ENCODE measurements at places on chromosomes 11 and 22.

DNA sequence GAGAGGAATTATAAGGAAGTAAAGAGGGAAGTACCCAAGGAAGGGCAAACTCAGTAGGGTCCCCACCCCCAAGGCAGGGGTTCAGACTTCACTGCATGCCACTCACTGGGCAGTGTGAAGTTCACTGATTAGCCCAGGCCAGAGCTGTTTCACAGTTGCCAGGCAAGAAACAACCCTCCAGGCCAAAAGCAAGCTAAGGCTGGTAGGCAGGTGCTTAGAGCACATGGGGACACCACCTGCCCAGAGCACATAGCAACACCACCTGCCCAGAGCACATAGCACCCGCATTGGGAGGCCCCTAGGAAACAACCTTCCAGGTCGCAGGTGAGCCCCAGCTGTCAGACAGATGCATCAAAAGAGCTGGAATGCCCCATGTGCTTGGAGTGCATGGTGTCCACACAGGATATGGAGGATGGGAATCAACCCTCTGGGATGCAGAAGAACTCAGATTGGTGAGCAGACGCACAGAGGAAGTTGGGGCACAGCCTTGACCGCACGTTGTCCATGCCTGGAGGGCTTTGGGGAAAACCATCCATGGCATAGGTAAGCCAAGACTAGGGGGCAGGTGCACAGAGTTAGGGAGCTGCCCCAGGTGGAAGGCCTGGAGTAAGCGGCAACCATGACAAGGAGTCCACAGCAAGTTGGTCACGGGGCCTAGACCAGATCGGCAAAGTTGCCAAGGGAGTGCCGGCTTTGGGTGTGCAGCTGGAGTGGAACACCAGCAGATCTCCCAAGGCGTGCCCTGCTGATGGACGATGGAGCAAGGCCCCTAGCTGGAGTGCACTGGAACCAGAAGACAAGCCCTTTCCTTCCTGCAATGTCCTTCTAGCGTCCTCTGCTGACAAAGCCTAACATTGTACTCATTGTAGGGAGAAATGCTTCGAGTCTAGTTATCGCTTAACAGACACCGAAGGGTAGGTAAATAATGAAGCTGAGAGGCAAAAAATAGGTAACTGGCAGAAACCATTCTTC, 7.8 kb upstream of the TMEM216 start:
- no peak for DNase-seq

DNA sequence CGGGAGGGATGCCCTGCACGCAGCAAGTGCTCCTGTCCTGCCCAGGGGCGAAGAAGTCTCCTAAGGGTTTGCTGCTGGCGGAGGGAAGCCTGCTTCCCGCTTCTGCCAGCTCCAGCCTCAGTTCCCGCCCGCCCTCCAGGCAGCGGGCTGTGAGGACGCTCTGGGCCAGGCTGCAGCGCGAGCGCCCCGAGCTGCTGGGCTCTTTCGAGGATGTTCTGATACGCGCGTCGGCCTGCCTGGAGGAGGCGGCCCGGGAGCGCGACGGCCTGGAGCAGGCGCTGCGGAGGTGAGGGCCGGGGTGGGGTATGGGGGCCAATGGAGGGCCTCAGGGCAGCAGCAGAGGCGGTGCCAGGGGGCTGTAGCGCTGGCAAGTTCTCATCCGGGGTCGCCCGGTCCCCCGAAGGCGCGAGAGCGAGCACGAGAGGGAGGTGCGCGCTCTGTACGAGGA, 2.2 kb downstream of the CRACR2B start:
- no peak for DNase-seq

DNA sequence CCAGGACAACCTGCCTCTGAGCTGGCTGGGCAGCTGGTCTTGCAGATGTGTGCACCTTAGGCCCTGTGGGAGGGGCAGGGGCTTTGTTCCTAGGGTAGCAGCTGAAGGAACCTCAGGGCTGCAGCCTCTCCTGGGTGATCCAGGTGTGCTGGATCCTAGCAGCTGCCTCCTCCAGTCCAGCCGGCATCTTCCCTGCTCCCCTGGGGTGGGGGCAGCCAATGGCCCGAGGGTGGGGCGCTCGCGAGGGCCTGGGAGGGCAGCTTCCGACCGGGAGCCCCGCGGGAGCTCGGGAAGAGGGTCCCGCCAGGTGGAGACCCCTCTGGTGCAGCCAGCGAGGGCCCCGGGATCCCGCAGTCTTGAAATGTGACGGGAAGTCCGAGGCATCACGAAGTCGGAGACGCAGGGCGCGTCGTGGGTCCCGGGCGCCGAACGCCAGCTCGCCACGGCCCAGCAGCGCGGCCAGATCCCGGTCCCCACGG, 1.7 kb downstream of the IFITM1 start:
- DNase-seq, result no peak

- no peak for DNase-seq
Observed at GRCh38 chr11:72856551-72857345, 42.5 kb downstream of the ATG16L2 start.

DNA sequence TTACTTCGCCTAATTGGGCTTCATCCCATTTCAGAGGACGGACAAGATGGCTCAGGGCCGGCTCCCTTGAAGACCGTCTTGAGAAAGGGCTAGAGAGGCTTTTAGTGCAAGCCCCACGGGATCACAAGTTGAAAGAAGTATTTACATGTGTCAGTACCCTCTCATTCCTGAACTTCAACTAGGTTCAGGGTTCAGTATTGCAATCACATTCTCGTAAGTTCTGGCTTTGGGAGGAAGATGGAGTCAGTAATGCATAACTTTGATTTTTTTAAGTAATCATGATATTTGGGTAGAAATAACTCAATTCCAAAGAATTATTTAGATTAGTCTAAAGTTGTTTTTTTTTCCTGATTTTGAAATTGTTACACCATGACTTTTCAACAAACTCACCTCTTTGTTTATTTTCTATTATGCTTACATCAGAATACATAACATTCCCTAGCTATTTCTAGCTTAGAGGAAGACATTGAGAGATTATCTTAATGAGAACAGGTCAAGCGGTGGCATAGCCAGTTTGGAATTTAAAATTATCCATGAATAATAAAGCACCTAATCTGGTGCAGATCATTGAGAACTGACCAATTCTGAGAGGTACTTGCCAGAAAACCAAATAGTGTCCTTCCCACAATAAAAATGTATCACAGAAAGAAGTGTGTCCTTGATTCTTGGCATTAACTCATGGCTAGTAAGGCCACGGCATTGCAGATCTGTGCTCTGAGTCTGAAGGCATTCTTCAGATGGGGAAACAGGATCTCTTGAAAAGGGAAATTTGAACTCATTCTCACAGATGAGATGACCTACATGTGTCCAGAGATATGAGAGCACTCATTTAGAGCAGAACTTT, 92.1 kb upstream of the BLID start:
- DNase-seq, result no peak

GRCh38 chr22:17598318-17598717, 30.2 kb downstream of the ATP6V1E1 start:
- no peak for DNase-seq

DNA sequence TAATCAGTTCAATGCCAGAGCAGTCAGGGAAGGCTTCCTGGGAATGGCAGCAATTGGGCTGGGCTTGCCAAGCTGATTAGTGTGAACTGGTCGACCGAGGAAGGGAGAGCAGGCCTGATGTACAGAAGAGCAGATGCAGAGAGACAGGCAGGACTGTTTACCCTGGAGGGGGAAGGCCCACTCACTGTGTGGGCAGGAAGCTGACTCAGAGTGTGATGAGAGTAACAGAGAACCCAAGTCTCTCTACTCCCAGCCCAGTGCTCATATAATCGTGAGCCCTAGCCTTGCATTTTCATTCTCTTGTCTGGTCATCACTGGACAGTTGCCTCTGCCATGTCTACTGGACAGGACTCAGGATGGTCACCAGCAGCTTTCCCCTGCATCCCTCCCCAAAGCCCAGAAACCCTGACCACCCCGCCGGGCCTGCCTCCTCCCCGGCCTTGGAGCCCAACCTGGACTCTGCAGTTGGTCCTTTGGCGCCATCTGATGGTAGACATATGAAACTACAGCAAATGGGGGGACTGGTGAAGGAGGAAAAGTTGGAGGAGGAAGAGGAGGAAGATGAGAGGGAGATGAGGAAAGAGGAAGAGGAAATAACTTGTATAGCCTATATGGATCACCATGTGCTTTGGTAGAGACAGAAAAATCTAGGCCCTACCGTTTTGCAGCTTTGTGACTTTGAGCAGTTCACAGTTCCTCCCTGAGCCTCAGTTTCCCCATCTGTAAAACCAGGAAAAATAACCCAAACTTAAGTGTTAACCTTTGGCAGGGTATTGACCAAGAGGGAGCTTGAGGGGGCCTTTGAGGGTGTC, 43.4 kb upstream of the PRDM11 start:
- DNase-seq, result peak; percentile 83

DNA sequence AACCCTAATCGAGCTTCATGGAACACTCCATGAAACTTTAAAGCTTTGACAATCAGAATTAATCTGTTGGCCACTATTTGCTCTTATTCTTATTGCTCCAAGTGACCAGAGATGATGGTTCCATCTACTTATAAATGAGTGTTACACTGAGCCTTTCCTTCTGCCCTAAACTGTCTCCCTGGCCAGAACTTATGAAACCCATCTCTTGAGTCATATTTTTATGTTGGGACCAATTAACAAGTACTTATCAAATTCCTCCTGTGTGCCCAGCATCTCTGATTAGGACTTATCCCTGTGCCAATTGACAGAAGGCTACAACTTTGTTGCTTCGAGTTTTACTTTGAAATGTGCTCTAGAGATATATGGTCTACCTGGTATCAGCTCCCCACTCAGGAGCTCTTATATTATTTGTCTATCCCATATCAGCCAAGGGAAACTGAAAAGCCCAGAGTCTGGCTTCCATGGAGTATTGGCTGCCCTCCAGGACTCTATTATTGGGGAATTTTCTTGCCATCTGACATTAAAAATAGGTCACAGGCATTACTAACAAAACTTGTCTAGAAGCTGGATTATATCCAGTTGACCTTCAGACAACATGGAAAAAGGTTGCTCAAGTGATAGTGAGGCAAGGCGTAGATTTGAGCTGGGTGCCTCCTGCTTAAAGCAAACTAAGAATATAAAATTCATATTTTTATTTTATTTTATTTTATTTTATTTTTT, 8.8 kb downstream of the KREMEN1 start:
- no peak for DNase-seq

DNA sequence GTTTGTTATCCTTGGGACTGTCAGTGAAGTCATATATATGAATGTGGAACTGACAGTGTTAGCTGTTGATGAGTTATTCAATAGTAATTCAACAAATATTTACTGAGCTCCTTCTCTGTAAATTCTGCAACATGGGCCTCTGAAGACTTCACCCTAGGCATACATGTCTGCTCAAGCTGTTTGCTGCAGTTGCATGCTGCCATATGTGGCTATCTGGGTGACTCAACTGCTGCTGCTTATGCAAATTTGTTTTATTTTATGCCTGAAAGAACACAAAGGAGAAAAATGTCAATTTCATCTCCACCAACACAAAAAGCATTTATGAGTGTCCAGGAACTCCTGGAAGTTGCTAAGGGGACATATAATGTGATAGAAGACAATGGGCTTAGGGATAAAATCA, 417.6 kb downstream of the AASDHPPT start:
- DNase-seq, result no peak

DNA sequence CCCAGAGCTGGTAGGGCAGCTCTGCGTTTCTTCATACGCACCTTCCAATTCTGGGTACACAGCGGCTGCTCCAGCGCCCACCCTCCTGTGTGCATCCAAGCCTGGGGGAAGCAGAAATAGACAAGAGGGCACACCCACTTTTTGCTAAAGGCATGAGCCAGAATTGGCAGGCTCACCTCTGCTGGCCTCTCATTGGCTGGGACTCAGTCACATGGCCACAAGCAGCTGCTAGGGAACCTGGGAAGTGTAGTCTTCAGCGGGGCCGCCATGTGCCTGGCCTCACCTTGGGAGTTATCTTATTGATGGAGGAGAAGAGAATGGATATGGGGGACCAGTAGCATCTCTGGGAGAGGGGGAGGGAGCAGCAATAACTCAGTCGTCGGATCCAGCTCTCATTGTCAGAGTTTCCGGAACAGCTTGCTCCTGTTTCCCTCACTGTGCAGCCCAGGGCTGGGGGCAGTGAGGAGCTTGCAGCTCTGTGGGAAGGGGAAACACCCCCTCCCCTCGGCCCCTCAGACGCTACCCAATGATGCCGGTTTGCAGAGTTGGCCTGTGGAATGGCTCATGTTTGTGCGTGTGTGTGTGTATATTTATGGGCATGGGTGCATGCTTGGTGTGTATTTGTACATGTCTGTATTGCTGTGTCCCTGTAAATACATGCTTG, 11.8 kb upstream of the MIEF1 start:
- DNase-seq, result peak; percentile 73

- peak; percentile 67 for DNase-seq
Observed at GRCh38 chr11:32297611-32298011, 137.7 kb downstream of the WT1 start.

GRCh38 chr11:6505577-6506240, 8.6 kb downstream of the DNHD1 start:
- peak; percentile 67 for DNase-seq

DNA sequence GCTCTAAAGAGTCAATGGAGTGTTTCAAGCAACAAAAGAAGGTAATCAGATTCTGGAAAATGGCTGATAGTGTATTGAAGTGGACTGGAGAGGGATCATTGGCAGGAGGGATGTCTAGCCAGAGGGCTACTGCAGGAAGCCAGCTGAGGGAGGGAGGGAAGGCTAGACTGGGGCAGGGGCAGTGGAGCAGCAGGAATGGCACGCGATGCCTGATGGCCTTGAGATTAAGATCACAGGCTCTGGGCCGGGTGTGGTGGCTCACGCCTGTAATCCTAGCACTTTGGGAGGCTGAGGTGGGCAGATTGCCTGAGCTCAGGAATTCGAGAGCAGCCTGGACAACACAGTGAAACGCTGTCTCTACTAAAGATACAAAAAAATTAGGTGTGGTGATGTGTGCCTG, 47.5 kb upstream of the PRDM11 start:
- DNase-seq, result no peak

- DNase-seq, result peak; percentile 94
Observed at GRCh38 chr11:61297746-61298145, 2.6 kb upstream of the VWCE start.

DNA sequence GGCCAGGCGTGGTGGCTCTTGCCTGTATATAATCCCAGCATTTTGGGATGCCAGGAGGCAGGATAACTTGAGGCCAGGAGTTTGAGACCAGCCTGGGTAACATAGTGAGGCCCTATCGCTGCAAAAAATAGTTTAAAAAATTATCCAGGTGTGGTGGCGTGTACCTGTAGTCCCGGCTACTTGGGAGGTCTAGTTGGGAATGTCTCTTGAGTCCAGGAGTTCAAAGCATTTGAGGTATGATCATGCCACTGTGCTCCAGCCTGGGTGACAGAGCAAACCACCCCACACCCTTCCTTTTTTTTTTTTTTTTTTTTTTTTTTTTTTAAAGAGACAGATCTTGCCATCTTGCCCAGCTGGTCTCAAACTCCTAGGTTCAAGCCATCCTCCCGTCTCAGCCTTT, 16.8 kb downstream of the CBL start:
- DNase-seq, result no peak

DNA sequence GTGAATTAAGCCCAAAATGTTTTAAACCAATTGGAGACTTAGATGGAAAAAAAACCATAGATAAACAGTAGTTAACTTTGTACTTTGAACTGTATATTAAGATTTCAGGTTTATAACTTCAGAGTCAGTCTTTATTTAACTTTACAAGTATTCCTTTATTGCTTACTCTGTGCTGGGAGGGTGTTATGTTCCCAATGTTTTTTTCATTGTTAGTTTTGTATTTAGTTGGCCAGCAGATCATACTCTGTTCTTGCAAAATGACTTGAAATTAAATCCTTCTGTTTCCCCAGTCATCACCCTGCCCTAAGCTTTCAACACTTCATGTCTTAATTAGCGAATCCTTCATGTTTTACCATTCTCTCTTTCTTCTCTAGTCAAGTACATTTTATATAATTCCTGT, 25.3 kb downstream of the SIK2 start:
- no peak for DNase-seq
